ENCODE measurements at places on chromosomes 4 and X.

DNA sequence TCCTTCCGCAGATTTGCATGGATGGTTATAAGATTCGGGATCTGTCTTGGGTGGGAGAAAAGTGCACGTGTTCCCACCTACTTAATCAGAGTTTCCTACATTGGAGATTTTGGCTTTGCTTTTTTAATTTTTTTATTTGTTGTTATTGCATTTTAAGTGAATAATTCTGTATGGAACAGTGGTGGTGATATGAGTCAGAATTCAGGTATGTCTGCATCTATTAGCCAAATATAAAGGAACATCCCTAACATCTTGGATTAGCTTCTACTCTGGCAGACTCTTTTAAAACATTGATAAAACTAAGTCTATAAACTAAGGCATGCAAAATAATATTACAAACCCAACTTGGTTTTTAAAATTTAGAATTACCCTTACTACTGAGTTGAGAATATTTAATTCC lies 659.8 kb upstream of the EPHA5 start:
- no peak for DNase-seq

- DNase-seq: no peak
Measured at GRCh38 chr4:59518005-59518823, 1681.9 kb upstream of the ADGRL3 start.

GRCh38 chrX:43958529-43958928 lies 14.7 kb downstream of the NDP start:
- peak; percentile 82 for DNase-seq

GRCh38 chr4:2281575-2282343 lies 19.9 kb upstream of the MXD4 start:
- no peak for DNase-seq

GRCh38 chr4:70654605-70655011 lies 11.7 kb downstream of the JCHAIN start:
- DNase-seq: no peak

- peak; percentile 62 for DNase-seq
Measured at GRCh38 chr4:139171876-139172691, 4.9 kb downstream of the ELF2 start.

DNA sequence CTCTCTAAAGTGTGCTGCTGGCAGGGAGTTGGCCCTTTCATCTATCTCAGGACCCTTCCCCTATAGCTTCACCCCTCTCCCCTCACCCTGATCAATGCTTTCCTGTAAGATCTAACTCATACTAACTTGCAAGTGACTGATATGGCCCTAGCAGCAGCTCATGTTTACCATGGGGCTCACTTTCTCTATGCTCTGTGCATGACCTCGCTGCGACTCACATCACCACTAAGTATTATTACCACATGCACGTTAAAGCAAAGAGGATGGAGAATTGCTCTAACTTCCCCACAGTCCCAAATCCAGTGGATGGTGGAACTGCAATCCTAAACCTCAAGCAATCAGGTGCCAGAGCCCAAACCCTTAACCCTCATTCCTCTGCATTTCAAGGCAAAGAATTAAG lies 626.6 kb downstream of the MID1IP1 start:
- DNase-seq: peak; percentile 38

DNA sequence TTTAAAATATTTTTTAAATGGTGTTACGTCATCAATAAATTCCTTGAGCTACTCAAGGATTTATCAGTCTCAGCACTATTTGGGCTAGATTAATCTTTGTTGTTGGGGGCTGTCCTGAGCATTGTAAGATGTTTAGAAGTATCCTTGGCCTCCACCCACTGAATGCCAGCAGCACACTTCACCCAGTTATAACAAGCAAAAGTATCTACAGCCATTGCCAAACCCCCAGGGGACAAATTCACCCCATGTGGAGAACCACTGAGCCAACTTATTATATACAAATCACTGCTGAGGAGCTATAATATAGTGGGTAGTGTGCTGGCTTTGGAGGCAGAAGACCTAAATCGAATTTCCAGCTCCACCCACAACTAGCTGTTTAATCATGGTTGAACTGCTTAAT lies 58.3 kb downstream of the ATP10D start:
- DNase-seq: no peak

DNA sequence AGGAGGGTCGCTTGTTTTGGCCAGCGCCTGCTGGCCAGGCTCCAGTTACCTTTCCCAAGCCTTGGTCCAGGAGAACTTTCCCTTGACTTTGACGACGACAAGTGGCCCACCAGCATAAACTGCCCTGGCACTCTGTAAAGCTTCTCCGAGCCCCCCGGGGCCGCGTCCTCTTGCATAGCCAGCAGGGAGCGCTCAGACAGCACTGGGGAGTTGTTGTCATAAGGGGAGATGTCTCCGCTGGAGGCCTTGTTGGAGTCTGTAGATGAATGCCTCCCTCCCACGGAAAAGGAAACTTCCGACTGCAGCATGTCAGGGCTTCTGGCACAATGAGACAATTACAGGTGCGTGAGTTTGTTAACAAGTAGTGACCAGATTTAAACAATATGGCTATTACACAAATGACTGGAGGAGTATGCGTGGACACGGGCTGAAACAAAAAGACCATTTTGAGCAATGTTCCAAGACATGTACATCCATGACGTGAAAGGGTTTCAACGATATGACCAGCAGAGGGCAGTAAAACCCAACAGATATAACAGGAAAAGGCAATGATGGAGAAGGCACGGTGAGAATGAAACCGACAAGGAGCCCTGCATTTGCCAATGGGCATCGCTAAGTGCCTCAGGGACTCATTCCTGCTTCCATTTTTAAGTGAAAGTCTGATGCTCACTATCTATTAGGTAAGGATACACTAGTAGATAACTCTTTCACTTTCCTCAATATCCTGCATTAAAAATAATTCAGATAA lies 33.0 kb downstream of the HCCS start:
- DNase-seq: peak; percentile 67

DNA sequence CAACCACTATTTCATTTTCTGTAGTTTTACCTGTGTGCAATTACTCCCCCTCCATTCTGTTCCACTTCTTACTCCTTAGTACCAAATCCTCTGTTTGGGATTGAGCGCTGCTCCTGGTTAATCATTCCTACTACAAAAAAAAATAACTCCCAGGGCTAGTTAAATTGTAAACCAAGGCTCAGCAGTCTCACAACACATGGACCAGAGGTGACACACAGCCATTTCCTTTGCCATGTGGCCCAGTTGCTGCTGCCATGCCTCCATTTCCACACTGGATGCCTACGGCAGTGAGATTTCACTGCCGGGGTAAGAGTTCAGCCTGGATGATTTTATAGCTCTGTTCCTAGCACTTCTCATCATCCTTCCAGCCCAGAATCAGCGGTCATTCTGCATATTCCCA lies 107.2 kb downstream of the AKAP4 start:
- DNase-seq: no peak

- no peak for DNase-seq
Measured at GRCh38 chr4:112069110-112069509, 76.1 kb upstream of the FAM241A start.

DNA sequence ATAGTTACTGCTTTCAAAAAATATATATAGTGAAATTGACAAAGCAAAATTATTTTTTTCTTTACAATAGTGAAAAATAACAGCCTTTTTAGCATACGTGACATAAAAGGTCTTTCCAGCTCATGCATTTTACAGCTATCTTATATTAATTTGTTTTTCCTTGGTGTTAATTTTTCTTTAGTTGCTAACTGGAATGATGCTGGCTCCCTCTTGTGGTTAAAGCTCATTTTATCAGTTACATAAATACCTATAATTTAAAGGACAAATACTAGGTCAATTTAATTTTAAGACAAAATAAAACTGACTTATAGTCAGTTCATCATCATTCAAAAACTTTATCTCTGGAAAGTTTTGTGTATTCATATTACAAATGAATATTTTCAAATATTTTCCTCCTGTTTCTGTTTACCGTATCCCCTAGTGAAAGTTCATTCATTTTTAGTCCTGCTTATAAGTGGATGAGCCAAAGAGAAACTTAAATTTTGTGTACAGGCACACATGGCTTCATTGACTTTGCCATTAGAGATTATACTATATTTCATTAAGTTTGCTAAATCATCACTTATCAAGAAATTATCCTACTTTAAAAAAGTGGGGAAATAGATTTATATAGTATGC lies 9.9 kb upstream of the ANAPC4 start:
- peak; percentile 18 for DNase-seq

DNA sequence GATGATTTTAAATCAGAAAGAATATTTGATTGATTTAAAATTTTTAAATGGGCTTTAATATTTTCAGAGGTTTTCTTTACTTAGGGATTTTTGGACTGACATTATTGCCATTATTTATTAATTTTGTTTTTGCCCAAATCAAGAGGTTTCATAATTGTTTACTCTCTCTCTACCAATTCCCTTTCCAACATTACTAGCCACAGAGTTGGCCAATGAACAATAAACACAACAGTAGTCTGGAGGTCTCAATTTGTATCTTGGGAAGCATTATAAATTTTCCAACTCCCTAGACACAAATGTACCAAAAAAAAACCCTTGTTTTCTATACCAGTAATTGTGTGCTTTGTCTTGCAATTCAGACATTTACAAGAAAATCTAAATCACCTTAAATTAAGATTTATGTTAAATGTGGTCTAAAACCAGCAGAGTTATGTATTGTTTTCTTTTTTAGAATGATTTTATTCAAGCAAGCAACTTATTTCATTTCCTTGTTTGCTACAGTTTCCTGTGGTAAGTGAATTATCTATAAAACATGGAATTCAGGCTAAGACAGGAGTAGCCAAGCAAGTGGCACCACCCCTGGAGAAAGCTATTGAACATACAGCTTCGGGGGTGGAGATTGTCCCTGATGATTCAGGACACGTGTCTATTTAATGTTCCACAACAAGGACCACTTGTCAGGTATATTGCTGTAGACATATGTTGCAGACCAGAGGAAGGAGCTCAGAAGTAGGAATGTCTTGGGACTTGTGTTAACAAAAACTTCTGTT lies 622 bp downstream of the KLKB1 start:
- DNase-seq: no peak

GRCh38 chr4:16779028-16779675 lies 119.3 kb downstream of the LDB2 start:
- DNase-seq: no peak

DNA sequence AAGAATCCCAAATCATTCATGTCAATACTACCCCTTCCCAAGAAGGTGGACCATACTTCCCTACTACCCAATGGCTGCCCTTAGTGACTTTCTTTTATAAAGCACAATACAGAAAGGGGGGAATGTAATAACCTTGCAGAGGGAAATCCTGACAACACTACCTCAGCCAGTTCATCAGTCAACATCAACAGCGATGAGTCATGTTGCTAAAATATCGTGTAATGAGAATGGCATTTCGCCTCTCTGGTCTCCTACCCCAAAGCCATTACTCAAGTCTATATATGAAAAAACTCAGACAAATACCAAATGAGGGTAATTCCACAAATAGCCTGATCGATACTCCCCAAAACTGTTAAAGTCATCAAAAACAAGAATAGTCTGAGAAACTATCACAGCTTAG lies 3.3 kb upstream of the MAGEA8 start:
- DNase-seq: peak; percentile 39

GRCh38 chr4:168408620-168409019 lies 71.7 kb downstream of the DDX60L start:
- DNase-seq: peak; percentile 28

GRCh38 chr4:25161593-25161950 lies 1.3 kb upstream of the SEPSECS start:
- no peak for DNase-seq
